Neural progenitor cell (in vitro differentiated cells): ENCODE measurements at places on chromosomes 6 and 20.

- DNase-seq = no peak
These were observed 66.2 kb downstream of the SLC22A23 start for GRCh38 chr6:3390698-3391097.

- DNase-seq = no peak
These were observed 7.6 kb upstream of the EXOC2 start for GRCh38 chr6:700490-700889.

DNA sequence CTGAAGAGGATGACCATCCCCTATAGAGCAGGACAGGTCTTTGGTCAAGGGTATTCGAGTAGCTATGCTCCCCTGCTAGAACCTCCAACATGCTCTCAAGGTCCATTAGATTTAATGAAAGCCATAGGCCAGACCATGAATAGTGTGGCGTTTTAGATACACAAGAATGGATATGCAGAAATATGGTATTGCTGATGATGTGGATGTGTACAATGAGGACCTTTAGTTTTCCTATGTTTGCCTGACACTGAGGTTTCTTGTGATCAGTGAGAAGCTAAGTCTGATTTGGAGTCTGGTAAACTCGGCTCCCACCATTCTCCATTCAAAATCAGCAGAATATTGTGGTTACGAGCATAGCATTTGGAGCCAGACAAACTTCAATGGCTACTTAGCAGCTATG lies 125.6 kb downstream of the TSHZ2 start:
- DNase-seq = no peak

GRCh38 chr20:57312138-57312537 lies 17.5 kb upstream of the SPO11 start:
- DNase-seq = no peak

DNA sequence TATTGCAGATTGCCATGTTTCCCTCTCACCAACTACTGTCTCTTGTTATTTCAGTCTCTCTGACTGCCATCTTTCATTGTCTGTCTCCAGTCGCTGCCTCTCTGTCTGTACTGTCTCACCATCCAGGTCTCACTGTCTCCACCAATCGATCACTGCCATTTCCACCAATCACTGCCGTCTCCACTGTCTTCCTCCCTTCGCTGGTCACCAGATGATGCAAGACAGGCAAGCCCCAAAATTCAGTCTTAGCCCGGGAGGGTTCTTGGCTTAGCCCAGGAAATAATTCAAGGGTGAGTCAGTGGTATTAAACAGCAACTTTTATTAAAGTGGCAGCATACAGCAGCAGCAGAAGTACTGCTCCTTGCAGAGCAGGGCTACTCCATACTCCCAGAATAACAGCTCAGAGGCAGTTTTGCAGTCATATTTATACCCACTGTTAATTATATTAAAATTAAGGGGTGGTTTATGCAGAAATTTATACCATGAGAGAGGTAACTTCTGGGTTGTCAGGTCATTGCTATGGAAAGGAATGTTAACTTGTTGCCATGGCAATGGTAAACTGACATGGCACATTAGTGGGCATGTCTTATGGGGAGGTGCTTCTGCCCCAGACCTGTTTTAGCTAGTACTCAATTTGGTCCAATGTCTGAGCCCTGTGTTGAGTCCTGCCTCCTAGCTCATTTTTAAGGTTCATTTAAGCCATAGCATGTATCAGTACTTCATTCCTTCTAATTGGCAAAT lies 23.0 kb upstream of the ECHDC1 start:
- DNase-seq = no peak
